ENCODE measurements at places on chromosomes 2 and 18.

- no peak for DNase-seq
Measured at GRCh38 chr18:79540904-79541282, 138.7 kb upstream of the CTDP1 start.

- DNase-seq, result no peak
Measured at GRCh38 chr2:143226714-143227541, 97.7 kb downstream of the ARHGAP15 start.

- no peak for DNase-seq
Measured at GRCh38 chr2:98359986-98360385, 13.7 kb downstream of the CNGA3 start.

DNA sequence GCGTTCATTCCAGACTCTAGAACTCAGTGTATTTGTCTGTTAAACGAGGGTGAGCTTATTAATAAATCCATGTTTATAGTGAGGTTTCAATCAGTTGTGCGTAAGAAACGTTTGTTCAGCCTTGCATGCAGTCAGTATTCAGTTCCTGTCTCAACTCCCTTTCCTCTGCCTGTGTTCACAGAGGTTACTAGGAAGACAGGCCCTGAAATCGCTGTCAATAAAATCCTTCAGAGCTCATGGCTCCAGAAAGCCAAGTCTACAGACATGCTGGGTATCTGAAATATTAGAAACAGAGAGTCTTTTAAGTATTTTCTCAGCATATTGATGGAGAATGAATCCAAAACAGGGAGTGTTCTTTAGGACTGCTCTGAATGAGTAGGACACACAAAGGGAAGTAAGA lies 75.4 kb downstream of the KLF7 start:
- DNase-seq, result no peak

- DNase-seq, result no peak
Measured at GRCh38 chr2:199197448-199197847, 260.3 kb downstream of the SATB2 start.

- no peak for DNase-seq
Measured at GRCh38 chr2:174438146-174438886, 42.8 kb downstream of the SCRN3 start.

Data from esophagus squamous epithelium (tissue), 5 donors.